ENCODE measurements at places on chromosomes 3 and 15.

GRCh38 chr3:124858275-124858674, 28.9 kb downstream of the ITGB5 start:
- no peak for DNase-seq

DNA sequence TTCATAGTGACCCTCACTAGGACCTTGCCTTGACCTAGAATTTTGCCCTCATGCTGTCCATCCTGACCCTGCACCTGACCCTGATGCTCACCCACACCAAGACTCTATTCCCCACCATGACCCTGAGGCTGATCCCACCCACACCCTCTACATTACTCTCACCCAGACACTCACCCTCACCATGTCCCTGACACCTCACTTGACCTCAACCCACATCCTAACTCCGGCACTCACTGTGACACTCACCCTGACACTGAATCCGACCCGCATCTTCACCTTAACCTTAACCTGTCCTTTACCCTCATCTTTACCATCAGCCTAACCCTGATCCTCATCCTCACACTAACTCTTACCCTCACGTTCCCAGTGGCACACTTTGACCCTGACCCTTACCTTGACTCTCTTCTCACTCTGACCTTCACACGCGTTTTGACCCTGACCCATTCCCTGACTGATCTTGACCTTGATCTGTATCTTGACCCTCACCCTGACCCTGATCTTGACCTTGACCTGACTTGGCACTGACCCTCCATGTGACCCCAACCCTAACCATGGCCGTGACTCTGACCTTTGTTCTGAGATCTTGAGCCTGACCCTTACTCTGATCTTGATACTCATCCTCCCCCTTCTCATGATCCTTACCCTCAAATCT, 22.2 kb upstream of the SLC25A26 start:
- no peak for DNase-seq

GRCh38 chr3:53486961-53487654, 7.3 kb upstream of the CACNA1D start:
- no peak for DNase-seq

- no peak for DNase-seq
These were observed 556 bp downstream of the ANKRD63 start for GRCh38 chr15:40282147-40282868.

GRCh38 chr3:30645077-30645476, 38.7 kb downstream of the TGFBR2 start:
- no peak for DNase-seq

DNA sequence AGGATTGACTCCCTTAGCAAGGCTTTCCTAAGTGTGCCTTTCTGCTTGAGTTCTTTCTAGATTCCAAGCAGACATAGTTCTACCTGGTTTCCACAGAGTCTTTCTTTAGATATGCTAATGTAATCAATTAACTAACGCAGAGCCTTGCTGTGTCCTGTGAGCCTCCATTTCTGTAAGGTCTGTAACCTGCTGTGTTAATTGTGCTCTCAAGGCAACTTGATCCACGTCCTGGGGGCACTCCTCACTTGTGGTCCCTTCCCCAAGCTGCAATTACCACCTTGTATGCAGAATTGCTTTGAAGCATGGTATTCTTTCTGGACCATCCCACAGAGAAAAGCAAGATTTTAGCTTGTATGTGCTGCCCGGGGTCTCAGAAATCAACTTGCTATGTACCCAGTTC, 29.5 kb upstream of the THSD4 start:
- DNase-seq = no peak

Data from GM12864 (cell line).